ENCODE measurements at places on chromosomes 5 and 9.

DNA sequence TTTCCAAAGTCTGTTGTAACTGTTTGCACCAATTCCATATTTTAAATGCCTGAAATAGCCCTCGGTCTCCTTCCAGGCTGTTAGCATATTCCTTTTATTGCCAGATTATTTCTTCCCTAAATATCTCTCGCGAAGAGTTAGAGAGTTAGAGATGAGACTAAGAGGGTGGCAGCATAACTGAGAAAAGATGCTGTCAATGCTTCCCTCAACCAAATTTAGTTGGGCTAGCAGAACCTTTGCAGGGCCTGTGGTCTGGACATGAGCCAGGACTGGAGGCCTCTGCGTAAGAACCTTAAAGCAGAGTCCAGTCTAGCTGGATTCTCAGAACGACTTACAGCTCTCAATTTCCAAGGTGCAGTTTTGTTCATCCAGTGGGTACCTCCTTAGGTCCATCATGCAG is 135.9 kb downstream of the GABRB2 start:
- H3K36me3 ChIP-seq: no peaks in the 10 kb centered on the region
- H3K27ac ChIP-seq: no peak overlapping the region
- no peak for DNase-seq
- H3K27me3 ChIP-seq: no peaks in the 10 kb centered on the region
- no peak overlapping the region for H3K4me3 ChIP-seq

DNA sequence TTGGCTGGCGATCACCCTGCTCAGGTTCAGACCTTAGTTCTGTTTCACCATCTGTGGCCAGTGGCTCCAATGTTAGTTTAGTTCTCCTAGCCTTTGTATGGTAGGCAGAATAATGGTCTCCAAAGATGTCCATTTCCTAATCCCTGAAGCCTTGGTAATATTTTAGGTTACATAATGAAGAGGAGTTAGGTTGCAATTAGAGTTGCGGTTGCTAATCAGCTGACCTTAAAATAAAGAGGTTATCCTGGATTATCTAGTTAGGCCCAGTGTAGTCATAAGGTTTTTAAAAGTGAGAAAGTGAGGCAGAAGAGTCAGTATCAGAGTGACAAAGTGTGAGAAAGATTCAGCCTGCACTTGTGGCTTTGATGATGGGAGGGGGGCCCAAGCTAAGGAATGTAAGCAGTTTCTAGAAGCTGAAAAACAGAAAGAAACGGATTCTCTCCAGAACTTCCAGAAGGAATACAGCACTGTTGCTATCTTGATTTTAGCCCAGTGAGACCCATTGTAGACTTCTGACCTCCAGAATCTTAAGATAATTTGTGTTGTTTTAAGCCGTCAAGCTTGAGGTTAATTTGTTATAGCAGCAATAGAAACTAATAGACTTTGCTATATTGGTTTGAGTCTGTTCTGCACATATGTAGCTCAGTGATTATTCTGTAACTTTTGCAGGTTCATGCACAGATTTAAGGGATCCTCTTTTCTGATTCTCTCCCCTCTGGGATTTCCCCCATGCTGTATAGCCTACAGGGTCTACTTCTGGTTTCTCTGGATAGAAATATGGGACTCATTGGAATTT is 21.6 kb downstream of the LNPEP start:
- no peaks in the 10 kb centered on the region for H3K36me3 ChIP-seq

GRCh38 chr5:132595624-132596023 is 38.8 kb downstream of the RAD50 start:
- H3K4me1 ChIP-seq: no peaks in the 10 kb centered on the region
- peaks cover 78% of the 10 kb centered on the region for H3K36me3 ChIP-seq
- no peak overlapping the region for H3K4me3 ChIP-seq
- DNase-seq: no peak
- H3K27ac ChIP-seq: no peak overlapping the region
- H3K27me3 ChIP-seq: no peaks in the 10 kb centered on the region

DNA sequence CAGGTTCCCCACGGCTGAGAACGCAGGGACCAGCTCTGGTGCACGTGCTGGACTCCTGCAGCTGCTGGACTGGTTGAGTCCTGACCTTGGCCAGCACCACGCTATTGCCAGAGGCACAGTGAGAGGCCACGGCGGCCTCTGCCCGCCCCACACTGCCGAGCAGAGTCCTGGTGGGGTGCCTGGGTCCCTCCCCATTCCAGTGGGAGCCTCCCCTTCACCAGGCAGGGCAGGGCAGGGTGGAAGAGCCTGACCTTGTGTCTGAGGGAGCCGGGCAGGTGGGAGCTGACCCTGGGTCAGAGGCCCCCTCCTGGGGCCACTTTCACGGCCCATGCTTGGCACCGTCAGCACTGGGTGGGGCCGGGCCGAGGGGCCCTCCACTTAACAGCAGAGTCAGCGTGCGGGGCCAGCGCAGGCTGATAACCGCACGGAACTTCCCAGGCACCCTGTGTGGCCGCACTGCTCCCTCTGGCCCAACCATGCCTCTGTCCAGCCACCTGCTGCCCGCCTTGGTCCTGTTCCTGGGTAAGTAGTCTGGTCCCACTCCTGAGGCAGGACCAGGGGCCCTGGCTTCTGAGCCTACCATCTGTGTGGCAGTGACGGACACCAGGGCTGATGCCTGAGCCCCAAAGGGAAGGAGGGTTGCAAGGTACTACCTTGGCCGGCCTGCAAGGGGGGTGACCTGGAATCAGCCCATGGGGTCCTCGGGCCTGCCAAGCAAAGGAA is at the start of gene MAMDC4:
MAMDC4 (plus strand) TSS at position 406 of the 723 bp plus-strand sequence; CDS start at position 477, 71 bp downstream.
- peaks cover 3% of the 10 kb centered on the region for H3K27me3 ChIP-seq

DNA sequence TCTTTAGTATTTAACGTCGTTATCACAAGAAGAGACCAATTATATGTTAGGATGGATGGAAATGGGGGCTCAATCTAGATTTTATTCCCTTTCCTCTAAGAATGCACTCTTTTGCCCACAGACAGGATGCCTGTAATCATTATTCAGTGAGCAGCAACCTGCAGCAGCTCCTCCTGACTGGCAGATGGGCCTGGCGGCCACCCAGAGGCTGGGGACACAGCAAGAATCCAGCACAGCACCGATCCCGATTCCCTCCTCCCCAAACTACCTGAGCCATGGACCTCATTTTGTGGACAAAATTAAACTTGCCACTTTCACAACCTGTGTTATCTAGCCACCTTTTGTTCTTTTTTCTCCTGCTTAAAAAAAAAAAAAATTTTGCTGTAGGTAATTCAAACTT is 101.0 kb downstream of the USP20 start:
- H3K27me3 ChIP-seq: no peaks in the 10 kb centered on the region
- no peaks in the 10 kb centered on the region for H3K36me3 ChIP-seq
- peaks cover 63% of the 10 kb centered on the region for H3K4me1 ChIP-seq
- no peak for DNase-seq
- H3K4me3 ChIP-seq: no peak overlapping the region

DNA sequence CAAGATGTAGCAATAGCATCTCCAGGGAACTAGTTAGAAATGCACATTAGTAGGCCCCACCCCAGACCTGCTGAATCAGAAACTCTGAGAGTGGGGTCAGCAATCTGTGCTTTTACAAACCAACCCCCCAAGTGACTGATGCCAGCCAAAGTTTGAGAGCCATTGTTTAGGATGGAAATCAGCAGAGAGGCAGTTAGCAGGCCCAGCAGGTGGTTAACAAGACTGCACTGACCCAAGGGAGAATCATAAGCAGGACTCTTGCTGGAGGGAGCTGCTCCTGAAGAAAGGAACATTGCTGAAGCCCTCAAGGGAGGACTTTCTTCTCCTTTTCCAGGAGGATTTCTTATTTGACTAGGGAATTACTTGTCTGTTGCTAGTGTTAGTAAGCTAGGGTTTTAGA is 74.2 kb upstream of the SLC12A2 start:
- DNase-seq: no peak
- H3K4me1 ChIP-seq: no peaks in the 10 kb centered on the region
- no peak overlapping the region for H3K4me3 ChIP-seq

- H3K4me1 ChIP-seq: peaks cover 8% of the 10 kb centered on the region
- DNase-seq: no peak
- no peaks in the 10 kb centered on the region for H3K36me3 ChIP-seq
- H3K27ac ChIP-seq: no peak overlapping the region
- peak overlapping the region; percentile 48 for H3K4me3 ChIP-seq
- H3K27me3 ChIP-seq: peaks cover 65% of the 10 kb centered on the region
Observed at GRCh38 chr9:124017051-124017928, 5.7 kb downstream of the LHX2 start.

- H3K4me3 ChIP-seq: peak within 1 kb of the TSS; percentile 77
- peaks cover 28% of the 10 kb centered on the region for H3K4me1 ChIP-seq
- no peaks in the 10 kb centered on the region for H3K36me3 ChIP-seq
Observed at GRCh38 chr9:127122176-127123063, at the start of gene ANGPTL2. ANGPTL2 (minus strand) TSS chr9:127122635; CDS start chr9:127108731, 13,904 bp downstream.

DNA sequence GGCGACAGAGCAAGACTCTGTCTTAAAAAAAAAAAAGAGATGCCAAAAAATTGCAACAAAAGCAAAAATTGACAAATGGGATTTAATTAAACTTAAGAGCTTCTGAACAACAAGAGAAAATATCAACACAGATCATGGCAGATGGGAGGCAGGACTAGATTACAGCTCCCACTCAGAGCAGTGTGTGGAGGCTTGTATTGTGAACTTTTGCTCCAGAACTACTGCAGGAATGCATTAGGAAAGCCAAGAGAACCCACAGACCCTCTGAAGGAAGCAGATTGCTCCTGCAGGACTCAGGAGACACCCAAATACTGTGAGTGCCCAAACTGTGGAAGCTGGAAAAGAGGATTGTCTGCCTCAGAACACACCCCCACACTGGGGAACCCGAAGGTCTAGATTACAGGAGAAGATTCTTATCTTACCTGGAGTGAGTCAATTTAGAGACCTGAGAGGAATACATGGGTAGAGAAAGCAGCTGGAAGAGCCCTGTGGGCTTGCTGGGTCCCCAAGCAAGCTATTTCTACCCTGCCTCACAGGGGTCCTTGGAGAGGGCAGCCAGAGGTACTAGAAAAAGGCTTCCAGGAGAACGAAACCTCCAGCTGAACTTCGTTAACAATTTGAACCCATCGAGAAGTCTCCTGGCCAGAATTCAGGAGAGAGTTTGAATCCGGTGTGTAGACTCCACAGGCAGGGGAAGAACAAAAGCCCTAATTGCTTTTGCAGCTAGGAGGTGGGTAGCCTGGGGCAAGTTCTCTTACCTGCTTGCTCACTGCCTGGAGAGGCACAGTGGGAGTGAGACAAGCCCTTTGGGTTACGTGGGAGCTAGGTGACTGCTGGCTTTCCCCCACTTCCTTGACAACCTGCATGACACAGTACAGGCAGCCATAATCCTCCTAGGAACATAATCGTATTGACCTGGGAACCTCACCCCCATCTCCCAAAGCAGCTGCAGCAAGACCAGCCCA is 593.4 kb upstream of the RGMB start:
- no peaks in the 10 kb centered on the region for H3K36me3 ChIP-seq
- H3K4me3 ChIP-seq: no peak overlapping the region
- no peak overlapping the region for H3K27ac ChIP-seq
- no peak for DNase-seq
- no peaks in the 10 kb centered on the region for H3K27me3 ChIP-seq
- H3K4me1 ChIP-seq: no peaks in the 10 kb centered on the region

- DNase-seq: no peak
- no peak overlapping the region for H3K4me3 ChIP-seq
- H3K36me3 ChIP-seq: no peaks in the 10 kb centered on the region
- peaks cover 18% of the 10 kb centered on the region for H3K4me1 ChIP-seq
- no peaks in the 10 kb centered on the region for H3K27me3 ChIP-seq
Observed at GRCh38 chr9:109710830-109711229, 69.2 kb upstream of the PALM2AKAP2 start.

DNA sequence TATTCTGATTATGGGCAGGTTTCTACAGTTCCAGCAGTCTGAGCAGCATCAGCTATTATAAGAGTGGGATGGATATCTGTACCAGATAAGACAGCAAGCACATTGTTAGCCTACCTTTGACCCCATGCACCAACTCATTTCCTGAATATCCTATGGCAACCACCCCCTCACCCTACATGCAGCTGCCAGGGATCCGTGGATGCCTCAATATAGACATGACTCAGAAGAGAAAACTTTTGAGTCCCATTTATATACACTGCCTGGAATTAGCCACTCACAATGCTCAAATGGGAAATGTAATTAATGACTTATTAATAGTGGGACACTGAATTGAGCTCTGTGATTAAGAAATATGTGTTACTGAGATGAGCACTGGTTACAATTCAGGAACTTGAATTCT is 124.4 kb downstream of the SSBP2 start:
- no peak overlapping the region for H3K27ac ChIP-seq
- no peaks in the 10 kb centered on the region for H3K4me1 ChIP-seq
- no peaks in the 10 kb centered on the region for H3K27me3 ChIP-seq
- peaks cover 4% of the 10 kb centered on the region for H3K36me3 ChIP-seq
- no peak overlapping the region for H3K4me3 ChIP-seq
- no peak for DNase-seq

DNA sequence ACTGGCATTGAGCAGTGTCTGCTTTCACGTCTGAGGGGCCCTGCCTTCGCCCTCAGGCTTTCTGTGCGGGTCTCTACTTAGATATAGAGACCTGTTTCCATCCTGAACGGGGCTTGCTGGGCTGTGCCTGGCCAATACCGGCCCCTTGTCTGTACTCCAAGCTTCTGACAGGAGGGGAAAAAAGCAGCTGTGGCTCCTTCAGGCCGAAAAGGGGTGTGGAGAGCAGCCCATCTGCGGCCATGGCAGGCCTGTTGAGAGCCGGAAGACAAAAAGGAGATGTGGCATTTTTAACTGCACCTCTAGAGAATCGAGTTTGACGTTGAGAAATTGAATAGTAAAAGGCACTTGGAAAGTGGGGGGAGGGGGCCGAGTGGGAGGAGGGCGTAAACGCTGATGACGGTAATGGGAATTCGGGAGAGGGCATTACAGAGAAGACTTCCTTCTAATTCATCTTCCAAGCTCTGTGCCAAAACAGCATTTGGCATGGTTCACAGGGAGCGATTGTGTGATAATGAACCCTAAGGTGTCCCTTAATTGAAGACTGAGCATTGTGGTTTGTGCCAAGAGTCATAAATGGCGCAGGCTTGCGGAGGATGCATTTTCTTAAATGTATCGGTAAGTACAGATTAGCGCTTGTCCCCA is 25.1 kb upstream of the PRDM12 start:
- H3K36me3 ChIP-seq: peaks cover 39% of the 10 kb centered on the region
- no peaks in the 10 kb centered on the region for H3K27me3 ChIP-seq
- no peak for DNase-seq
- H3K27ac ChIP-seq: no peak overlapping the region

GRCh38 chr5:7321724-7322123 is 74.2 kb upstream of the ADCY2 start:
- no peak overlapping the region for H3K27ac ChIP-seq
- H3K4me1 ChIP-seq: no peaks in the 10 kb centered on the region
- DNase-seq: no peak
- no peaks in the 10 kb centered on the region for H3K27me3 ChIP-seq

DNA sequence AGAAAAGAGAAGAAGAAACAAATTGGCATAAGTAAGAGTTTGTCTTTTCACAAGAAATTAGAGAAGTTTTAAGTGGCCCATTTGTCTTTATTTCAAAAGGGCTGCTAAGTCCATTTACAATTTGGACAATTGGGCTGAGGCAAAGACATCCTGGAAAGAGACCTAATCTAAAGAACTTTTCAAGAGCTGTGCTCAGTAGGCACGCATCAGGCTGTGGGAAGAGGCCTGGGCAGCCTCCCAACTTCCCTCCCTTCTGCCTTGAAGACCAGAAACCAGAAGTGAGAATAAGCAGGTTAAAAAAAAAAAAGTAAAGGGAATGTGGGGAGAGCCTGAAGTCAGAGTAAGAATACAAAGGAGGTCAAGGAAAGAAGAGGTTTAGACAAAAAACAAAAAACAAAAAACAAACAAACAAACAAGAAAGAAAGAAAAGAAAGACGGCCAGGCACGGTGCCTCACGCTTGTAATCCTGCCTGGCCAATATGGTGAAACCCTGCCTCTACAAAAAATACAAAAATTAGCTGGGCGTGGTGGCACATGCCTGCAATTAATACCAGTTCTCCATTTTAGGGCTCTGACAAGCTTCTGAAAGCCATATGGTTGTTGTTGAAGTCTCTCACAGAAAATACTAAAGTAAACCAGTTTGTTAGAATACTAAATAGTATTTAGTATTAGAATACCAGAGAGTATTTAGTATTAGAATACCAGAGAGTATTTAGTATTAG is 48.0 kb upstream of the CEP78 start:
- no peak overlapping the region for H3K4me3 ChIP-seq
- no peaks in the 10 kb centered on the region for H3K4me1 ChIP-seq
- no peak overlapping the region for H3K27ac ChIP-seq
